Hepatocyte (in vitro differentiated cells): ENCODE measurements at places on chromosomes 6 and 20. TPM values are rescaled to one million over a fixed set of nuclear protein-coding genes. Genes with fewer than 3 reads are reported as not detected.

The EPHA7 gene
- total RNA-seq = 19.2 and 20.2 TPM in 2 replicates

The METTL24 gene
- 3.2 and 5.7 TPM in 2 replicates for total RNA-seq

The TFAP2D gene
- total RNA-seq = 0.23 TPM in 1 of 2 replicates, not detected in the other

The ECT2L gene
- 0.16 TPM in 1 of 2 replicates, not detected in the other for total RNA-seq

The NKAIN4 gene
- total RNA-seq = 13.5 and 23.0 TPM in 2 replicates

The AARS2 gene
- 8.8 and 12.6 TPM in 2 replicates for total RNA-seq
